NCI-H1092 (cell line): ENCODE measurements at places on chromosomes 12 and 14.

DNA sequence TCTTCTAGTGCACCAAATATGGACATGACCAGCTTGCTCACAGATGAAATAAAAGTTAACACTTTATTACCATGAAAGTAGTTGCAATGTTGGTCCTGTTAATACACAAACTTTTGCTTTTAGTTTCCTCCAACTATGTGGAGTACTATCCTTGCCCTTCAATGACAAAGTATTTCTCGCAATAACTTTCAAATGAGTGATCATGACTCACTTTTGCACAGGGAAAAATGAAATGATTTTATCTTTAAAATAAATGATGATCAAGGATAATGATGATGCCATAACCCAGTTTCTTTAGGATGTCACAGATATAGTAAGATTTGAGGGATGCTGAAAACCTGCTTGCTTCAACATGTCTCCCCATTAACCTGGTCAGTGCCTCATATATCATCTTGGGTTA is 254.0 kb upstream of the KITLG start:
- no peak for DNase-seq

DNA sequence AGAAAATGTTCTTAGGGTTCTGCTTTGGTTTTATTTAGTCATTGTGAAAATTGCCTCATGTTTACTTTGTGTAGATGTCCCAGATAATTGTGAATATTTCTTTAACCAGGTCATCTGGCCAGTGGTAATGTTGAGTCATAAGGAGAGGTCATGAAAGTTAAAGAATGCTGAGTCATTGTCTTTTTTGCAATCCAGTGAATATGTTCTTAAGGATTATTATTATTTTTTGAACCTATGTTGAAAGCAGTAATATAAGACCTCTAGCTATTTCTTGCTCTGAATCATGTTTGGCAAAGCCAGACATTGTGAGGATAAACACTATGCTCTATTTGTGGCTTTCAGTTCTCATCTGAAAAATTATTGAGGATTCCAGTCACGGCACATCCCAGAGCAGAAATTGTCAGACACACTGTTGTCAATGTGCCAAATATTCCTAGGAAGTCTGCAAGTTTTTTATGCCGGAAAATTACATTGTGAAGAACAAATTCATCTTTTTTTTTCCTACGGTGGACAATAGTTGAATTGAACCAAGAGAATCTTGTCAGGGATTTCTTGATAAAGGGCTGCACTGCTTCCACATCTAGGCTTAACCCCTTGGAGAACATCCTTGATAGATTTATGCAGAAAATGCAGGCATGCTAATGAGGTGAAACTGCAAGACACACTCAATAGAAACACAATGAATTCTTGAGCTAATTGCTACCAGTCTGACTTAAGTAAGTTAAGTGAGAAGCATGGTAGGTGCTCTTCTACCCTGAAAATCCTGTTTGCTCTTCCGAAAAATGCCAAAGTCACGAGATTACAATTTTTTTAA is 369.6 kb downstream of the ATP23 start:
- DNase-seq: no peak

GRCh38 chr12:101925361-101925760 is 48.0 kb downstream of the DRAM1 start:
- no peak for DNase-seq

DNA sequence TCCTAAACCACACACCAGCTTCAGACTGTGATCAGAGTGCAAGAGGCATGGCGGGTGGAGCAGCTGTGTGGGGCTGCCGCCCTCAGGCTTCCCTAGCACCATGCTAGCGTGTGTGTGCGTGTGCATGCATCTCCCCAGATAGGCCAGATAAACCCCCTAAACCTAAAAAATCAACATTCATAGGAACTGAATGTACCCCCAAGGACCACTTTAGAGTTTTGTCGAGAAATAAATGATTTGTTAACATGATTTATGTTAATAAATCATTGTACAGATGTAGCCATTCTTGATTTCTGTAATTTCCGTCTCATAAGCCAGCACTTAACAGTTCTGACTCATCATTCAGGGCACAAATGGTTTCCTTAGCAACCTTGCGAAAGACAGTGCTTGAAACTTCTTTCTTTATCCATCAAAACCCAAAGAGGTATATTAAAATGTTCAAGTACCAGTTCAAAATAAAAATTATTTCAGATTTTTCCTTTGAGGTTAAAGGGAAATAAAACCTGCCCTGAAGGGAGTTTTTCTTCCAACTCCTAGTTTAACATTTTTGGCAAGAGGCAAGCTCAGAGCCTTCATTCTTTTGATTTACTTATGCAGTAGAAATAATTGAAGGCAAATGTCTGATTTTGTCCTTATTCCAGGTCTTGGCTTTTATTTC is 206.2 kb upstream of the RGS6 start:
- DNase-seq: no peak

- no peak for DNase-seq
Measured at GRCh38 chr12:51797301-51797700, 51.2 kb downstream of the FIGNL2 start.

- DNase-seq: no peak
Measured at GRCh38 chr12:90058704-90059103, 350.1 kb upstream of the ATP2B1 start.

DNA sequence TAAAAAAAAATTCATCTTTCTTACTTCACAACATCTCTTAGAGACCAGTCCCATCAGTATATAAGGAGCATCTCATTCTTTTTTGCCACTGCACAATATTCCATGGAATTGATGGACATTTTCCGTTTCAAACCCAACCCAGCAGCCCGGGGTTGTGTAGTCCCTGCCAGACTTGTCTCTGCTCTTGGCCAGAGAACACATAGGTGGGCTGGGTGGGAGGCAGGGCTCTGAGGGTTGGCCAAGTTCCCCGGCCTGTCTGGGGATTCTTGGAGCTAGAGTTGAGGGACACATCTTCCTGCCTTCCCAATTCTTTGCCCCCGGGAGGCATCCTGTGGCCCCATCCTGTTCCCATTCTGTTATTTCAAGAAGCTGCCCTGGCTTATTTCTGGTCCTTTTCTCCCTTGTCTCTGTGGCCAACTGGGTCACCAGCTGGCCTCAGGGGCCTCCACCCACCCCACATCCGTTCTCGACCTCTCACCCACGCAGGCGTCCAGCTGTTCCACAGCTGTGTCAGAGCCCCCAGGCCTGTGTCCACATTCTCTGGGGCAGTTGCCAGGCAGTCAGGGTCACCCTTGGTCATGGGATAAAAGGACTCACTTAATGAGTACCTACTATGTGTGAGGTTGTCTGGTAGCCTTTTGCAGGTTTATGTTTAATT is 52.0 kb upstream of the CCDC63 start:
- no peak for DNase-seq

DNA sequence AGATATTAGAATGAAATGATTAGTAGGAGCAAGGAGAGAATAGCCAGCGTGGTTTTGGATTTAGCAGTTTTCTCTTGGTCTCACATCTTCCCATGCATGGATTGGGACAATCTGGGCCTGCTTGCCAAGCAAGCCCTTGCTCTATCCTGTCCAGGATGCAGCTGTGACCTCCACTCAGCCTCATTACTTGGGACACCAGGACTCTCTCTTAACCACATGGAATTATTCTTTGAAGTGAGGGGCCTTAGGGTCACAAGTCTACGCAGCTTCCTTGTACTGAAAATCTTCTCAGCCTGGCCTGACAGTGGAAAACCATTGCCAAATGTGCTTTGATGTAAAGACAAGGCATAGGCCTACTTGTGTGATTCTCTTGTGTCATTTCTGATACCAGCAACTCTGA is 28.0 kb upstream of the DCN start:
- no peak for DNase-seq

DNA sequence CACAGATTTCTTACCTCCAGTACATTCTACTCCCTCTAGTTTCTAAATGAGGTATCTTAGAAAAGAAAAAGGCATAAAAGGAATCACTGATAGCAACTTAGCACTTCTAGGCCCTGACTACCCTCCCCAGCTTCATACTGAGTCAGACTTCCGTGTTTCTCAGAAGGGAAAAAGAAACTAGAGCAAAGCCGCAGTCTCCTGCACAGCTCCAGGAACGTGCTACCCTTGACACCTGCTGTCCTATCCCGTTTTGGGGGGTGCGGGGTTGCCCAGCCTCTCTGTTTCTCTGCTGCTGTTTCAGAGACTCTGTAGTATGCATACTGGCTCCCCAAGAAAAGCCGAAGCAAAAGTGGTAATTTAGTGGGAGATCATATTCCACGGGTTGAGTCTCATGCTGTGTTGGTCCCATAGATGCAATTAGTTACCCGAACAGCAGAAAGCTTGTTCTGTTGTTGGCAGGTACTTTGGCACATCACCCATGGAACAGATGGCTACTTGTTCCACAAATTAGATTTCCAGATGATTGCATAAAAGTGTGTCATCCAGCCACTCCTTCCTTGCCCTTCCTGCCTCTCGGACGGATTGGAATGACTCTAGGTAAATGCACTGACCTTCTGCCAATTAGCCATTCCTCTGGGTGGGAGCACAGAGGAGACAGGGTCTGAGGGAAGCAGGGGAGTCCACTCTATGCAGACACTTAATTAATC is 438.1 kb downstream of the FUT8 start:
- DNase-seq: peak; percentile 73

DNA sequence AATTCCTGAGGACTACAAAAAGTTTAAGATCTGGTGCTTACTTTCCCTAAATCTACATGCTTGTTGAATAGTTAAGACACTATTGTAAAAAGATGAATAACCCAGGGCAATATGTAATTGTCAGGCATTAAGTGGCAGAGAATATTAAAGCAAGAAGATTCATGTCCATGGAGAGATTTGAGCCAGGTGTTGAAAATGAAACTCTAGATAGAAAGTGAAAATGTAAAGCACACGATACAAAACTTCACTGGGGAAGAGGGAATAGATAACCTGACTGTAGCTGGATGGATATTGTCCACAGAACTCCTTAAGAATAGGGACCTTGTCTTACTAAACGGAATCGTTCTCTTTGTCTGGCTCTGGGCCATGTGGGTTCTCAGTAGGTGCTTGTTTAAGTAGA is 5.0 kb downstream of the CAND1 start:
- no peak for DNase-seq

GRCh38 chr12:98856897-98857540 is 211.9 kb downstream of the APAF1 start:
- no peak for DNase-seq

DNA sequence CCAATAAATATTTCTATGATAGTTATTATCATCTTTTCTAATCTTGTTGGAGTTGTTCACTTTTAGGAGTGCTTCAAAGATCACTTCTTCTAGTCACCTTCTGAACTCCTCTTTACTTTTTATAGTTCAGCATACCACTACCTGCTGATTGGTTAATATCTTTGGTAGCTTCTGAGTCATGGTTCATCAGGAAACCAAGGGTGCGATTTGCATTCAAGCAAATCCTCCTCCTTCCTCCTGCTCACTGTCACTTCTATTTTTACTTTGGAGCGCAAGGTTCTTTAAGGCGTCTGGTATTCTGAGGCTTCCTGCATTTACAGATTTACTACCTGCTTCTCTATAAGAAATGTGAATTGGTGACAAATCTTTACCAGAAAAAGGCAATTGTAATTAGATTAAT is 24.0 kb downstream of the SYT1 start:
- no peak for DNase-seq

- no peak for DNase-seq
Measured at GRCh38 chr12:58408516-58408915, 467.1 kb downstream of the ATP23 start.

- DNase-seq: no peak
Measured at GRCh38 chr14:99527026-99527425, 45.8 kb downstream of the CCNK start.

DNA sequence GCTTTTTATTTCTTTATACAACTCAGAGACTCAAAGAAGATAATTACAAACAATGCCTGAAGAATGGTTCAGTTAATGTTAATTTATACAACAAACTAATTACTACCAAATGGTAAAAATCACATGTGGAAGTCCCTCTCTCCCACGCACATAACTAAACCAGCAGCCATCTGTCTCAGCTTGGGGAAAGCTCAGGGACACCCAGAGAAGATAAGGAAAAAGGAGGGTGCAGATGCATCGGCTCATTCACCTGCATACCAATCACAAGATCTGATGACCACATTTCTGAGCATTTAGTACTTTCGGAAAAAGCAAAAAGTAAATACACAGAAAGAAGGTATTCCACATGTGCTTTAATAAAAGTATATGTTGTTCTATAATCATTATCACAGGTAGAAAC is 136.3 kb downstream of the SOX5 start:
- no peak for DNase-seq

DNA sequence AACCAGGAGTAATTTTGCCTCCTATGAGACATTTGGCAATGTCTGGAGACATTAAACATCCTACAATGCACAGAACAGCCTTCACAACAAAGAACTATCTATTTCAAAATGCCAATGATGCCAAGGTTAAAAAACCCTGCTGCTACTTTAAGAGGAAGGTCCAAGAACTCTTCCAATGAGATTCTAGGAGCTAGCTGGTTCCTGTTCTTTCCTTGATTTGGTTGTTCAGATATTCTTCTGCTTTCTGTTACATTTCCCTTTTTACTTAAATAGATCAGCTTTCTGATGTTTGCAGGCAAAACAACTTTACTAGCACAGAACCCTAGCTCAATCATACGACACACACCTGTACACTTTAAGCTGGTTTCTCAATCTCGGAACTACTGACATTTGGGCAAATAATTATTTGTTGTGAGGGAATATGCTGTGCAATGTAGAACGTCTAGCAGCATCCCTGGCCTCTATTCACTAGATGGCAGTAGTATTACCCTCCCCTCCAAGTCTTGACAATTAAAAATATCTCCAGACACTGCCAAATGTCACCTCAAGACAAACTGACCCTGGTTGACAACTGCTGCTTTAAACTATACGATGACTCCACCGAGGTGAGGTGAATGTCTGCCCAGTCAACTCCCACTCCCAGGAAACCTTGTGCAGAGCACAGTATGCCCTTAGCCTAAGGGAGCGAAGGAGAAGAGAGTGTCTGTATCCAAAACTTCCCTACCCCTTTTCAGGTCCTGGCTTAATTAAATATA is 4.4 kb downstream of the BLTP3B start:
- no peak for DNase-seq

DNA sequence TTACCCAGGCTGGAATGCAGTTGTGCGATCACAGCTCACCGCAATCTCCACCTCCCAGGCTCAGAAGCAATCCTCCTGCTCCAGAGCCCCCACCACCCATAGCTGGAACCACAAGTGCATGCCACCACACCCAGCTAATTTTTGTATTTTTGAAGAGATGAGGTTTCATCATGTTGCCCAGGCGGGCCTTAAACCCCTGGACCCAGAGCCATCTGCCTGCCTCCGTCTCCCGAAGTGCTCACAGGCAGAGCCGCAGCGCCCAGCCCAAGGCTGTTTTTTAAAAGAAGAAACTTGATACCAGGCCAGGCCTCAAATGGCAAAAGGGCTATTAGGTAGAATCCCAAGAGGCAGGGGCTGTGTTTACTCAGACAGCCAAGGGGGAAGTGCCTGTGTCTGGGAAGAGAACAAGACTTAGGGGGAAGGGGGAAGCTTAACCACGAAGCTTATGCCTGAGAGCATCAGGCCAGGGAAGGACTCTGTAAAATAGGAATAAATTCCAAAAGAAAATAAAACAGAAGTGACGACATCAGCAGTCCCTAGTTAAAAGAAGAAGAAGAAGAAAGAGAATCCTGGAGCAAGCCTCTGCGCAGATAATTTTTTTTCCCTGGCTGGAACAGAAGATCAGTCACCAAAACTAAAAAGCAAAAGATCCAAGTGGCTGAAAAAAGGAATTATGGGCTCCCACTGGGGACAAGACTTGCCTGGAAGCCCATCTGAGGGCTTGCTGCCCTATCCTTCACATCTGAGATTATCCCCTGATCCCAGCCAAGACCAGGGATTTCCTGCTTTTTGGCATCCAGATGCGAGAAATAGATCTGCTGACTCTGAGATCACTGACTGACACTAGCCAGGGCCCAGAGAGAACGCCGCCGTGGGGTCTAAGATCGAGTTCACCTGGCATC is 170.5 kb downstream of the NDUFA12 start:
- peak; percentile 50 for DNase-seq

- DNase-seq: no peak
Measured at GRCh38 chr14:84825481-84826251, 704.3 kb upstream of the FLRT2 start.
